ENCODE measurements at places on chromosomes 2 and 18.

DNA sequence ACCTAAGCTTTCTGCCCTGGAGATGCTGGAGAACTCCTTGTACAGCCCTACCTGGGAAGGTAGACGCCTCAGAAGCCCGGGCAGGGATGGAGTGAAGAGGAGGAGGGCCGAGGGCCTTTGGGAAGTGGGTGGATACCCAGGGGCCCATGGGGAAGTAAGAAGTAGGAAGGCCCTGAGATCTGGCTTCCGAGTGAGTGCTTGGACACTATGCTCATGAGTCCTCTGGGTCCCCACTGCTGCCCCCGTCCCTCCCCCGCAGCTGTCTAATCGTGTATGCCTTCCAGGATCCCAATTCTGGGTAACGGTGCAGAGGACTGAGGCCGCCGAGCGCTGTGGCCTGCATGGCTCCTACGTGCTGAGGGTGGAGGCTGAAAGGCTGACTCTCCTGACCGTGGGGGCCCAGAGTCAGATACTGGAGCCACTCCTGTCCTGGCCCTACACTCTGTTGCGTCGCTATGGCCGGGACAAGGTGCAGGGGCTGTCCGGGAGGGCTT is 1.1 kb downstream of the DOK1 start:
- no peak for DNase-seq

GRCh38 chr2:30949435-30949834 is 142.2 kb upstream of the CAPN13 start:
- DNase-seq, result no peak

- no peak for DNase-seq
Measured at GRCh38 chr2:171629113-171629512, 58.2 kb upstream of the DYNC1I2 start.

DNA sequence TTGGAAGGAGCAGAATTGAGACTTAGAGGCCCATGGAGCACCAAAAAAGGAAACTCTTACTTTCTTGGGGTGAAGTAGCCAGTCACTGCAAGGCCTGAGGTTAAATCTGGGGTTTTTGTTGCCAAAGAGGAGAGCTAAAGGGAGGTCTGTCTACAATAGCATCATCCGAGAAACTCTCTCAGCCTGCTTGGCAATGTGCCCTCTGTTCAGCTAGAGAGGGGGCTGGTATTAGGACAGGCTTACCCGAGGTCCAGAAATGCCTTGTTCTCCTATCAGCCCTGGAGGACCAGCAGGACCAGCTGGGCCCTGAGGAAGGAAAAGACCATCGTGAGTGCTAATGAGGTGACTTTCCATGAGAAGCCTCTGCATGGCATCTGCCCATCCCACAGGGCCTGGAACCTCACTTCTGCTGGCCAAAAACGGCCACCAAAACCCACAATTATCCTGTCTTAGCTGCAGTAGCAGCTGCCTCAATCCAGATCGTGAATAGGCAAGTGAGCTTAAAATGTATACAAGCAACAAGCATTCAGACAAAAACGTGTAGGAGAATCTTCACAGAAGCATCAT is 61.6 kb downstream of the COL6A3 start:
- no peak for DNase-seq

DNA sequence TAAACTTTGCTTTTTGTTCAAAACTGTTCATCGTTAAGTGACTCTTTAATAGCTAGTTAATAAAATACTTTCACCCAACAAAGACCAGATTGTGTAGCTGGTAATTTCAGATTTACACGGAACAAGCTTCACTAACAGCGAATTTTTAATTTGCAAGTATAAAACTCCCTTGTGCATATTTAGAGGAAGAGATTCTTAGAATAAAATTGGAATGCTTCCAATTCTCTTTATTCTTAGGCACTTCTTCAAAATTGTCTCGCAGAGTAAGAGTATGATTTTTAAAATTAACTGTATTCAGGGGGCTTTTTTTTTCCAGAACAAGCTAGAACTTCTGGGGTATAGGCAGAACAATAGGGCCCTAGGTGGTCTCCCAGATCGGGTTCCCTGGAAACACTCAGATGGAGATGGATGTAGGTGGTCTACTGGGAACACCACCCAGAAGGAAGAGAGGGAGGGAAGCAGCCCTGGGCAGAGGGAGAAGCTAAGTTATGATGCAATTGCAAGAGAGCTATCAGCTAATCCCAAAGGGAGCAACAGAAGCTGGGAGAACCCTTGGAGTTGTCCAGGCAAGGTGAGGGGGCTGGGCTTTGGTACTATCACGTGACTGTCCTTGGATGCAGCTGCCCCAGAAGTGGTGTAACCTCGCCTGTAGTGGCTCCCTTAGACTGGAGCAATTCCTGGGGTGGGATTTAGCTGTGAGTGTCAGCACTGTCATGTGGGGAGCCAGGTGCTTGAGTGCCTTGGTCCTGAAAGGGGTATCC is 151.7 kb upstream of the ASB18 start:
- DNase-seq, result no peak

DNA sequence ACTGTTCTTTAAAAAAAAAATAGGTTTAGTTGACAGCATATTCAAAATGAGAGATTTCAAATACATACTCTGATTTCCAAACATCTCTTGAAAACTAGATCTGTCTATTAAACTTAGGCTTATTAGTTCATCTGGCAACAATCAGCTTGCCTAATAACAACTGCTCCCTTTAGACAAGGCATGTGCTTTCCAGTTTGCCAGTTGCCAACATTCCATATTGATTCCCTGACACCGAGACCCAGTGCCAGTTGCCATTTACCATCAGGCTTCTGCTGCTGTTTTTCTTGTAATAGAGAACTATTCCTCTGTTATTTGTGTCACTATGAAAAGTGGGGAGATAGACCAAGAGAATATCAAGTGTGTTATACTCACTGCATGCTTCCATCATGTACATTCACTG is 256.0 kb downstream of the C1D start:
- DNase-seq, result no peak

DNA sequence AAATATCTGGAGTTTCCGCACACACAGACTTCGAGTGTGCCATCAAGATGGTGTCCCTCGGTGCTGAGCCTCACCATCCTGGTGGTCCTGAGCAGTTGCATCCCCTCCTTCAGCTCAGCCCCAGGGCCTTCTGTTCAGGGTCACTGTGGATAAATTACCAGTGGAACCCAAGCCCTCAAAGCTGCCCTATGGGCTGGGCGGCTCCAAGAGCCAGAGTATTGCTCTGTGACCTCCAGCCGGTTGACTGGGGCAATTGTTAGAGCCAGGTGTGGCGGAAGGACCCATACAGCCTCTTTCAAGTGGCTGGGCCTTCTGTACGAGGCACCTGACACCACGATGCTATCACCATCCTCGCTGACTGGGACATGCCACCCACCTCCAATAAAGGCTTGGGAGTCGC is 215.5 kb downstream of the GBX2 start:
- no peak for DNase-seq

- no peak for DNase-seq
Measured at GRCh38 chr2:234158812-234159211, 108.3 kb downstream of the SPP2 start.

Measured in GM13976 (cell line).